ENCODE measurements at places on chromosomes 7 and 10. TPM values are rescaled to one million over a fixed set of nuclear protein-coding genes. Genes with fewer than 3 reads are reported as not detected.

Gene PRKCQ
- 0.89 TPM for total RNA-seq

Gene ZNF716
- not detected for total RNA-seq

Gene TWIST1
- 0.81 TPM for total RNA-seq

Gene CTNNA3
- 1.0 TPM for total RNA-seq

Gene ELMO1
- 16.1 TPM for total RNA-seq

Gene PNLIPRP1
- 0.82 TPM for total RNA-seq

Gene CACNB2
- 13.3 TPM for total RNA-seq

Gene GNG11
- total RNA-seq = 4.2 TPM

Gene SND1
- 108 TPM for total RNA-seq

Gene CNTNAP2
- 4.0 TPM for total RNA-seq

Gene FKBP6
- not detected for total RNA-seq
